ENCODE measurements at places on chromosomes 13 and 19.

GRCh38 chr13:38618881-38619280, 68.0 kb upstream of the FREM2 start:
- no peak for DNase-seq

DNA sequence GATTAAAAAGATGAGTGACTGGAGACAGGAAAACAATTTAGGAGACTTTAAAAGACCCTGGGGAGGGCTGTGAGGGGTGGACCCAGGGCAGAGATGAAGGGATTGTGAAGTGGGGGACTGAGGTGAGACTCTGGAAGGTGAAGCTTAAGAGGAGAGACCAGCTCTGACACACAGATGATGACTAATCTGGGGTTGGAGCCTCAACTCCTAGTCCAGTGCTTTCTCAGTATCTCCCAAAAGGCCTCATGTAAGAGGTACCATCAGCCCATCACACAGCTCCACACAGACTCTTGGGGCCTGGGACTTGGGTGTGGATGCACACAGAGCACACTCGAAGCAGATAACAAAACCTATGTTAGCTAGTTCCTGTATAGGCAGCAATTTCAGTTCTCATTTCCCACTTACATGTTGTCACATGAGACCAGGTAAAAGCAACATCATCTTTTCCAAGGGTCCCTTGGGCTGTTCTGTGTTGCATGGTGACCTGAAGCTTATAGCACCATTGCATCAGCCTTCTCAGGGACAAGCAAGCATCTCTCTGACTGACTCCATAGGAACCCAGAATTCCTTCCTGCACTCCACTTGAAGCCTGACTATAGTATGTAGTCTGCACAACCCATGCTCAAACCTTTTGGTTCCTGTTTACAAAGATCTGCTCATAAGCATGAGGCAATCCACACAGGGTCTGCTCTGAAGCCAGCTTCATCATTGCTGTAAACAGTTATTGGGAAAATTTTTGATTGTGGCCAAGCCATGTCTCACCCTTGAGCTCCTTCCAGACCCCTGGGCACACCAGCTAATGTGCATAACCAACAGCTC, 88.6 kb upstream of the MYCBP2 start:
- DNase-seq: no peak

- no peak for DNase-seq
Observed at GRCh38 chr13:83819156-83819555, 63.1 kb downstream of the SLITRK1 start.

- DNase-seq: peak; percentile 84
Observed at GRCh38 chr13:85148009-85148408, 651.2 kb downstream of the SLITRK6 start.

DNA sequence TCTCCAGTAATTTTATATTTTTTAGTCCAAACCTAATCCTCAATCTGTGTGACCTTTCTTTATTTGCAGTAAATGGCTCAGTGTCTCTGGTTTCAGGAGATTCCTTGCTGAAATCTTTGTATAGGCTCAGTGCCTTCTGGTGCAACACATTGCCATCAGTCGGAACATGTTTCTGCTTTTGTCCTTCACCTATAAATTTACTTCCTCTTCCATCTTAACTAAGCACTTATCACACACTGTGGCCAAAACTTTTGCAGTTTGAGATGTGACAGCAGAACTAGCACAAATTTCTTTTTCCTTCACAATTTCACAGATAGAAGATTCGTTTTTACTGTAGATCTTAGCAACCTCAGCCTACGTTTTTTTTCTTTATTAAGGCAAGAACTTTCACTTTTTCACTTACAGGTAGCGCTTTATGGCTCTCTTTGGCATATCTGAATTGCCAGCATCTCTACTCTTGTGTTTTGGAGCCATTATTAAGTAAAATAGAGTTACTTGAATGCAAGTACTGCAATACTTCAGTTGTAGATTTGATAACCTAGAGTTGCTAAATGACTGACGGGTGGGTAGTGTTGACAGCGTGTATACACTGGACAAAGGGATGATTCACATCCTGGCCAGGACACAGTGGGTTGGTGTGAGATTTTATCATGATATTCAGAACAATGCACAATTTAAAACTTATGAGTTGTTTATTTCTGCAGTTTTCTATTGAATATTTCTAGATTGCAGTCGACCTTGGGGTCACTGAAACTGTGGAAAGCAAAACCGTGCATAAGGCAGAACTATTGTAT, 44.3 kb downstream of the NDFIP2 start:
- DNase-seq: no peak
